Cerebellar nuclear complex (tissue), 1 donor: ENCODE measurements at places on chromosomes 5 and 9.
A peak's percentile ranks its signal among the peaks of the same experiment; 100 is the strongest.

DNA sequence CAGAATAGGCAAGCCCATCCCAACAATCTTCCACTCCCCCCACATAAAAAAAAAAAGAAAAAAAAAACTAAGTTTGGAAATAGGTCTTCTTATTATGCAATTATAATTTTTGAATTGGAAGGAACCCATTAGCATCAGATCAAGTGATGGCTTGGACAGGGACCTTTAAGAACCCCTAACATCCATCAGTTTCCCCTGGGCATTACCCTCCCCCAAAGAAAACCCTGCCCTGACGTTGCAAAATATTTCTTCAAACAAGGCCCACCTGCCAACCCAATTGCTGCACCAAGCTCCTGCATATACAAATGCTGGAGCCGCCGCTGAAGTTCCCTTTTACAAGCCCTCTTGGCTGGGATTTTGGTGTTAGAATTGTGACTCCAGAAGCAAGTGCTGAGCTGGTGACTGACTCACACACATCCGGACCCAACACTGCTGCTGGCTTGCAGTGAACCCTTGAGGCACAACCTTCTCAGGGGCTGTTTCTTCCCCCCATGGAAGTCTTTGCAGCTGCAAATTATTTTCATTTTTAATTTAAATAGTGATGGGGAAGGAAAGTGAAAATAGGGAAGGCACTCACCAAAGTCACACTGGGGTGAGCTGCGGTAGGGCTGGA is 56.1 kb upstream of the AFAP1L1 start:
- no peak for DNase-seq

GRCh38 chr9:114925039-114925438 is 5.4 kb downstream of the TNFSF8 start:
- DNase-seq = no peak

GRCh38 chr5:170783498-170784247 is at the start of gene GABRP:
Gene GABRP (plus strand): TSS chr5:170783725. CDS start chr5:170788616, 4,891 bp downstream.
- DNase-seq = no peak

DNA sequence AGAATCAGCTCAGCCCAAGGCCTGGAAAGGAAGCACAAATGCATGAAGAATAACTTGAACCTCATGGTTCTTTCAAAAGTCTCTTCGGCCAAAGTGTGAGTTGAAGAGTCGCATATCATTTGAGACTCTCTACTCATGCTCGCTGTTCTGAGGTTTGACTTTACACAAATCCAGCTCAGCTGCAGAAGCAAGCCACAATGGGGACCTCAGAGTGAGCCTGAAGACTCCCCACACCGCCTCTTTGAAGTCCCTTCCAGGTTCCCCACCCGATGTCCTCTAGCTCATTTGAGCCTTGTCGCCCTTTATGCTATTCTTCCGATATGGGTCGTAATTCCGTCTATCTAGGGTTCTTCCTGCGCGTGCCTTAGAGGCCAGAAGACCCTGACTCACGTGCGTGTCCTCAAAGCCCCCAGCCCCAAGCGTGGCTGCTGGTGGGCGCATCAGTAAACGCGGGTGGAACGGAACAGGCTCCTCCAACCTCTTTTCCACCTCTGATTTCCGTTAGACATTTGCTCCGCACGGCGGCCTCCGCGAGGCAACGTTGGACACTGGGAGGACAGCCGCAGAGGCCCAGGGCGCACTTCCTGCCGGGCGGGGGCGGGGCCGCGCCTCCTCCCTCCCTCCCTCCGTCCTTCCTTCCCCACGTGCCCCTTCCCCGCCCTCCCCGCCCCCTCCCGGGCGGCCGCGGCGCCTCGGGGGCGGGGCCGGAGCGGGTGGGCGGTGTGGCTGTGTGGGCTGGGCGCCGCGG is at the start of gene SNX30:
Gene SNX30, plus strand, starts transcription at position 745 of the 748 bp plus-strand sequence. CDS start 242 bp downstream, outside the sequence.
- DNase-seq = peak; percentile 34

DNA sequence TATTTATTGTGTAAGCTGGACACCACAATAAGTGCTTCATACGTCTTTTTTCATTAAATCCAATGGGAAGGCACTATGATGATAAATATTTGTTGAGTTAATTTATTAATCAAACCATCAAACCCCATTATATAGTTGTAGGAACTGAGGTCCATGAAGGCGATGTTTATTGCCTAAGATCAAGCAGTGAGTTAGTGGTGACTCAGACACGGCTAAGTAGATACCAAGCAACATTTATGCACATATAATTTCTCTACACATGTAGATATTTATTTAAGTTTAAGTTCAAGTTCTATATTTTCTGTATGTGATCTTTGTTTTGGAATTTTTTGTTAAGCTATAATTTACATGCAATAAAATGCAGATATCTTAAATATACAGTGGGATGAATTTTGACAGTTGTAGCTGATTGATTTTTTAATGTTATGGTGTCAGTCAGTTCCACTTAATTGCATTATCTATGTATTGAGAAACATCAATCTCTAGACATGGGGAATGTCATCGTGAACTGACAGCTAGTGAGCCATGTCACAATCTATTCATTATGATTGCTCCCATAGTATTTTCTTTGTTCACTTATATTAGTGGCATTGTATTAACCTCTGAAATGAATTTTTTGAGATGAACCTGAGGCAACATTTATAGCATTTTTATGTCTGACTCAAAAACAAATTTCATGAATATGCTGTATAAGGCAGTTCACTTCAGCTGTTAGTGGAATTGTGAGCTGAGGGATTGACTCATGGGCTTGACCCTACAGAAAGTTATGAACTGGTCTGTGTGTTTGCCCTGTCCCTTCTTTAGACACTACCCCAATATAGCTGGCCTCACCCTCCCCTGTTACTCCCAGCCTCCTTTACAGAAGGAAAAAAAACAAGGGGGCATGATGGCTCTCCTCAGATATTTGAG is 11.9 kb upstream of the GARNL3 start:
- no peak for DNase-seq

GRCh38 chr9:86997156-86997555 is 49.9 kb upstream of the GAS1 start:
- no peak for DNase-seq

DNA sequence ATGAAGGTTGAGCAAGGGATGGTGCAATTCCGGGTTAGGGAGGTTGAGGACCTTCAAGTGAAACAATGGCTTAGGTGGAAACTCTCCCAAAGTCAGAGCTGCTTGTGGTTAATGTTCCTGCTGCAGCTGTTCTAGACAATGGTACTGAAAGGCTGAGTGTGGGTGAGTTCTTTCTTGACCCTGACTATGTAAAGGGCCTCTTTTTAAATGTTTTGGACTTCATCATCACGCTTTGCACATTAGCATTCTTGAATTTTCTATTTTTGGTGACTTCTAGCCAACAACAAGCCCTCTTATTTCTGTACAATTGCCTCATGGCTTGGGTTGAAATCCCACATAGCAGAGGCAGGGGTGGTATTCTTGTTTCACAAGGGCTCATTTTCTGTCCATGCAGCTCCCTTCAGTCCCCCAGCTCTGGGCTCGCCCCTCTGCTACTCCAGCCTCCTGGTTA is 136.3 kb upstream of the ANKRD55 start:
- DNase-seq = no peak

- no peak for DNase-seq
Measured at GRCh38 chr5:42767491-42768105, 11.0 kb downstream of the CCDC152 start.

DNA sequence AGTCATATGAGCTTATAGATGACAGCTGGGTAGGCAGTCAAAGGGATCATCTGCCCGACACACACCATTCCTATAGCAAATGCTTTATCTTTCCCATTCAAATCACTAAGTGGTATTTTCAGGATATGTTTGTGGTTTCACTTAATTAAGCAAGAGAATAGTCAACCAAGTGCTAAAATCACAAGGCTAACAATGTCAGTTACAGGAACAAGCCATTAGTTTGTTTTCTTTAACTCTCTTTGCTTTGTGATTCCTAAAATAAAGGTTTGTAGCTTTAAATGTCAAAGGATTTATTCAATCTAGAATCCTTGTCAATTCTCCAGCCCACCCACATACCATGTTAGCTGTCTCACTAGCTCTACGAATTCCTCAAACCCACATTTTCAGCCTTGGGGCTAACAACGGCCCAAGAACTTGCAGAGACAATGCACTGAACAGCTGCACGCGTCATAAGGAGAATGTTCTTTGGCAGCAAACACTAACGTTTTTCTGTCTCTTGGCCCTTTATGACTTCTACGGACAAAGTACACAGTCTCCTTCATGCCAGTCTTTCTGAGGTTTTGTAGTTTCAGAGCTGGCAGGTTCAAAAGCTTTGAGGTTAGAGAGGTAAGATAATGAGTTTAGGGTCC is 56.6 kb downstream of the ELAVL2 start:
- DNase-seq = no peak

GRCh38 chr5:57111993-57112392 is 61.9 kb upstream of the GPBP1 start:
- DNase-seq = no peak

- DNase-seq = no peak
Measured at GRCh38 chr5:179318221-179318955, 26.9 kb downstream of the ADAMTS2 start.

GRCh38 chr5:65778126-65778525 is 56.1 kb downstream of the NLN start:
- DNase-seq = no peak

DNA sequence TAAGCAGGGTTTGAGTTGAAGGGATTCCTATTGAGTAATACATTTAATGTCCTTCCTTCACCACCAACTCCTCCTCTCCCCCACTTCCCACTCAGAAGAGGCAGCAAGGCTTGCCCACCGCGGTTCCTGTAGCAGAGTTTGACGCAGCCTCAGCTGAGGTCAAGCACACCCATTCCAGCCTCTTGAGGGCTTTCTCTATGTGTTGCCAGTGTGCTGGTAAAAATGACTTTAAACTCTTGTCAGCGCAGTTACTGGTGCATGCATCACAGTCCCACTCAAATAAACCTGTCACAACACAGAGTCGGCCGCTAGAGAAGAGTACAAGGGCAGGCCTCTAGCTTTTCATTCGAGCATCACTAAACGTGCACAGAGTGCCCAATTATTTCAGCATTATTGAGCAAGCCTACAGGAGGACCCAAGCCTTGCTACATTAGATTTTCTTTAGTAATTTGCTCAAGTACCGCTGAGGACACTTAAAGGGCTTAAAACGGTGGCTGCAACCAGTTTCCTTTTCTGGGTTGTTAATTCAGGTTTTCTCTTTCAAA is 79.6 kb downstream of the TLE4 start:
- DNase-seq = no peak

DNA sequence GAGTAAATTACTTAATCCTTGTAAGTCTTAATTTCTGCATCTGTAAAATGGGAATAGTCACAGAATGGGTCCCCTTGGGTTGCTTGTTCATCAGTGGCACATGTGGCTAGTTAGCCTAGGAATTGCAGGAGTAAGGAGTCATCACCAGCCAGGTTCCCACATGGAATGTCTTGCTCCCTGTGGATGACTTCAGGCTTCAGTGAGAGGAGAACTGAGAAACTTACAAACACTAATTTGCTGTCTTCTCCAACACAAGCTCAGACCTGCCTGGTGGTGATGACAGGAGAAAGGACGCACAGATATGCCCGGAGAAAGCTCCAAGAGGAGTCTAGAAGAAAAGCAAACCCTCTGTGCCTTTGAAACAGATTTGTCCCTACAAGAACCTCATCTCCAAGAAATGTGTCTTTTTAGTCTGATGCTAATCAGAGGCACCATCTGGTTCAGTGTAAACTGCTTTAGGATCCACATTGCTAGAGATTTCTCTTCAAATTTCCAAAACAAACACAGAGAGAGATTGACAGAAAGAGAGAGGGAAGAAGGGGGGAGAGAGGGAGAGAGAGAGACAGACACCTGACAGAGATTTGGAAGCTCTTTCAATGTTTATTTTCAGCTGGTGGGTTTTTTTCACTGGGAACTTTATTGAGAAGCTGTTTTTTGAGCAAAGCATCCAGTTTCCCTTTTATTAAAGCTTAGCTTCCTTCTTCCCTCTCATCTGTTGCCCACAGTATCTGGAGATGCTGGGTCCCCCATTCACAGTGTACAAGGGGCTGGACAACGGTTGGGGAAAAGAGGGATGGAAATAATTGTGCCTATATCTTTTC is 128.3 kb downstream of the DOCK2 start:
- DNase-seq = no peak
